ENCODE measurements at places on chromosomes 16 and 17.

DNA sequence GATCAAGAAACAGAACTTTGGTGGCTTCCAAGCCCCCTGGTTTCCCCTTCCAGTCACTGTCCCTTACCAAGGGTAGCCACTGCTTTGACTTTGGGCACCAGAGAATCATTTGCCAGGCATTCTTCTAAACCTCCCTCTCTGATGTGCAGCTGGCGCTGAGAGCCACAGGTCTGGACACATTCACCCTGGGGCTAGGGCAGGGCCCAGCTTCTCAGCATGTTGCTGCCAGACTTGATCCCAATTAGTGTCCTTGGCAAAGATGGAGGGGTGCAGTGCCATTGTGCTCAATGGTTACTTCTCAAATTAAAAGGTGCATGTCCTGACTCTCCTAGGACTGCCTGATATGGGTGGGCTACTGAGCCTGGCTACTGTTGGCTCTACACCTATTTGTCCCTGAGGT is 7.6 kb upstream of the SLC47A2 start:
- no peak for DNase-seq

- DNase-seq = peak; percentile 62
Measured at GRCh38 chr17:4903051-4903818, at the start of gene CHRNE. Gene CHRNE (minus strand): TSS chr17:4903098. CDS start chr17:4903063, 35 bp downstream.

DNA sequence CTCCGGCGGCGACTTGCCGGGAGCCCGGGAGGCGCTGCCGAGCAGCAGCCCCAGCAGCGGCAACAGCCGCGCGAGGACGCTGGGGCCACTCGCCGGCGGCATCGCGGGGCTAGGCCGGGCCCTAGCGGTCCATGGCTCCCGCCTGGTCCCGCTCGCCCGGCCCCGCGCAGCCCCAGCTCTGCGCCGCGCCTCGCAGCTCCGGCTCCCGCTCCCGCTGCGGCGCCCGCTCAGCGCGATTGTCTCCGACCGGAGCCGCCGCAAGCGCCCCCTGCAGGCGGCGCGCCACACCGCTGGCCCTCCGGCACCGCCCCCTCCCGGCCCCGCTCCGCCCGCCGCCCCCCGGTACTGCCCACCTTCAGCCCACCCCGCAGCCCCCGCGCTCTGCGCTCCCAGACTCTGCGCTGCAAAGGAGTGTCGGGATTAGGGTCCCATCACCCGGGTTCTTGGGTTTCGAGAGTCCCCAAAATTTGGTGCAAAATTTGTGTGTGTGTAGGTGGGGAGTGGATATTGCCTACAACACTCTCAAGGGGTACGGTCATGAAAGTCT is at the start of gene FAM171A2:
TSS of gene FAM171A2 (minus strand) at position 241 of the 547 bp plus-strand sequence. CDS start at position 102, 139 bp downstream.
- no peak for DNase-seq

DNA sequence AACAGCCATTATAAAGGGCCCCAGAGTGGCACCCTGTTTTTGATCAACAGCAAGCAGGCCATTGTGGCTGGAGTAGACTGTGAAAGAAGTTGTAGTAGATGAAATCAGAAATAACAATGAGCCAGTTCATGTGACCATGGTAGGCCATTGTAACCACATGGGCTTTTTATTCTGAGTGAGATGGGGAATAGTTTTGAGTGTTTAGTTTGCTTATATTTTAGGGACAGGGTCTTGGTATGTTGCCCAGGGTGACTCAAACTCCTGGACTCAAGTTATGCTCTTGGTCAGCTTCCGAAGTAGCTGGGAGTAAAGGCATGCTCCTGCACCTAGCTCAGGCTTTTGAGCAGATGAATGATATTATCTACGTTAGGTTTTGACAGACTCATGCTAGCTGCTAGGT is 12.0 kb downstream of the CBFB start:
- no peak for DNase-seq

GRCh38 chr16:50254072-50254471 is 12.3 kb upstream of the ADCY7 start:
- no peak for DNase-seq

DNA sequence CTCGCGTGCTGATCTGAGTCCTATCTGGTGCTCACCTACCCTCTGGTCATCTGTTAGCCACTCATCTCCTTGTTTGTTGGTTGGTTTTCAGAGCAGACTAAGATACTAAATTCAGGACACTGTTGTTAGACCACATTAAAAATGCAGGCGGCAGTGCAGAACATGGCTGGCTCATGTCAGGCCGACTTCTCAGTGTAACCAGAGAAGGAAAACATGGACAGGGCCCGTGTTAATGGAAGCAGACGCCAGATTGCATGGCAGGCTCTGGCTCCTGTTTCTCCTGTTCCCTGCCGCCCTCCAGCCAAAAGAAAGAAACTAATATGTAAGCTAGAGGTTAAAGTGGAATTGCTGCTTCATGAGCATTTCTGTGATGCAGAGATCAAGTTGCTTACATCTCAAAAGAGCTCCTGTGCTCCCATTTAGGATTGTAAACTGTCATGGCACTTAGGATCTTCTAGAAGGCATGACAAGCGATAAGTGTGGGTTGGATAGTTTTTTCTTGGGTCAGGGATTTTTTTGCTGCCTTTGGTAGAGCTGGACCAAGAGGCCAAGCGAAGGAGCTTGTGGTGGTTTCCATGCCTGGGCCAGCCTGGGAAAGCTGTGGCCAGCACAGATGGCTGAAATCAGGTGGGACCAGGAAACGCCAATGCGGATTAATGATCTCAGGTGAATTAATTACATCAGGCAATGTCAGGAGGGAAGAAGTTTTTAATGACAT is 56.1 kb downstream of the YPEL2 start:
- DNase-seq = no peak

DNA sequence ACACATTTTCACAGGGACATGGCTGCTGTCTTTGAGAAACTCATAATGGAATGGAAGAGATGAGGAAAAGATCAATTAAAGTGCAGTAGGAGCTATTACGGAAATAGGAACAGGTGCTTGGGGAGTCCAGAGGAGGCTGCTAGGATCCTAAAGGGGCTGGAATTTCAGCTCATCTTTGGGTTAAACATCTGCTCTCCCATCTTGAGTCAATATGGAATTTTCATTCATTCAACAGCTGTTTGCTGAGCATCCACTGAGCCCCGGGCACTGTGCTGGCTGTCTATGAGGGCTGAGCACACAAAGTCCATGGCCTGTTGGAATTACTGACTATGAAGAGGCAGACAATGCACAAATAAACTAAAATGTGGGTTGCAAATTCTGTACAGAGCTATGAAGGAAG is 47.9 kb downstream of the ASIC2 start:
- no peak for DNase-seq

DNA sequence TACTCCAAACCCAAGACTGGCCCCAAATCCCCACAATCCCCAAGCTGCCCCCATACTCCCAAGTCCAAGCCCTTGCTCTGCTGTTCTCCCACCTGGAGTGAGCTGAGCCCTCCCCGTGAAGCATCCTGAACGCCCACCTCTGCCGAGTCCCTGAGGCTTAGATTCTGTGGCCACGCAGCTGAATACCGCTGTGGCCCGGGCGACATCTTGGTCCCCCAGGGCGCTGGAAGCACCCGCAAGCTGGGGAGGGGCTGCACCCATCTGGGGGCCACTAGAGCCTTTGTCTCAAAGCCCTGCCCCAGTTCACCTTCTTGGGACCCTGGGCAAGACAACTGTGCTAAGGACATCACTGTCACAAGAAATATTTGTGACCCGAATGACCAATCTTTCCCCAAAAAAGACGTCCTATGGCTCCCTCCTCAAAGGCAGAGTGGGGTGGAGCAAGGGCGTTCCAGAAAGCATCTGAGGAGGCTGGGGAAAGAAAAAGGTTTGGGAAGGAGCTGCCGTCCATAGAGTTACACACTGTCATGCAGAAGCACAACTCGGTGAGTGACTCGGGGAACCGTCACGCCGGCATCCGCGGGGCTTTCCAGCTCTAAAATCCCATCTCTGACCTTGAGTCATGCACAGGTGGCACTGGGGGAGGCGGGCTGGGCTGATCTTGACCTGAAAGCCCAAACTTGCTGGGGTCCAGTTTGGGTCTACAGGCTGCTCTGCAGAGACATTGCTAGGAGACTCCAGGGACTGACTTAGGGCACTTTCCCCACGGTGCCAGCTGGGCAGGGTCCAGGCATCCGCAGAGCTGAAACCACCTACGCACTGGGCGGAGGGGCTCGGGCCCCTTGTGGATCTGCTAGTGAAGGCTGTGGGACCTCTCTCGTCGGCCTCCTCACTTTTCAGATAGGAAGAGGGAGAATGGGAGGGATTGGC is 6.6 kb downstream of the PTX4 start:
- DNase-seq = no peak

DNA sequence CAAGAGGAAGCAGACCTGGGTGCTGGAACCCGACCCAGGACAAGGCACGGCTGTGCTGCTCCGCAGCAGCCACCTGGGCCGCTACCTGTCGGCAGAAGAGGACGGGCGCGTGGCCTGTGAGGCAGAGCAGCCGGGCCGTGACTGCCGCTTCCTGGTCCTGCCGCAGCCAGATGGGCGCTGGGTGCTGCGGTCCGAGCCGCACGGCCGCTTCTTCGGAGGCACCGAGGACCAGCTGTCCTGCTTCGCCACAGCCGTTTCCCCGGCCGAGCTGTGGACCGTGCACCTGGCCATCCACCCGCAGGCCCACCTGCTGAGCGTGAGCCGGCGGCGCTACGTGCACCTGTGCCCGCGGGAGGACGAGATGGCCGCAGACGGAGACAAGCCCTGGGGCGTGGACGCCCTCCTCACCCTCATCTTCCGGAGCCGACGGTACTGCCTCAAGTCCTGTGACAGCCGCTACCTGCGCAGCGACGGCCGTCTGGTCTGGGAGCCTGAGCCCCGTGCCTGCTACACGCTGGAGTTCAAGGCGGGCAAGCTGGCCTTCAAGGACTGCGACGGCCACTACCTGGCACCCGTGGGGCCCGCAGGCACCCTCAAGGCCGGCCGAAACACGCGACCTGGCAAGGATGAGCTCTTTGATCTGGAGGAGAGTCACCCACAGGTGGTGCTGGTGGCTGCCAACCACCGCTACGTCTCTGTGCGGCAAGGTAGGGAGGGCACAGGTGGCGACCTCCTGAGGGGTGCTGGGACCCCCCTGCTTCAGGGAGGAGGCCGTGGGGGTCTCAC is 667 bp downstream of the FSCN2 start:
- no peak for DNase-seq

- DNase-seq = no peak
Measured at GRCh38 chr17:42585353-42585752, 7.8 kb upstream of the PSMC3IP start.

GRCh38 chr16:87721622-87722585 is 43.9 kb downstream of the KLHDC4 start:
- DNase-seq = no peak

DNA sequence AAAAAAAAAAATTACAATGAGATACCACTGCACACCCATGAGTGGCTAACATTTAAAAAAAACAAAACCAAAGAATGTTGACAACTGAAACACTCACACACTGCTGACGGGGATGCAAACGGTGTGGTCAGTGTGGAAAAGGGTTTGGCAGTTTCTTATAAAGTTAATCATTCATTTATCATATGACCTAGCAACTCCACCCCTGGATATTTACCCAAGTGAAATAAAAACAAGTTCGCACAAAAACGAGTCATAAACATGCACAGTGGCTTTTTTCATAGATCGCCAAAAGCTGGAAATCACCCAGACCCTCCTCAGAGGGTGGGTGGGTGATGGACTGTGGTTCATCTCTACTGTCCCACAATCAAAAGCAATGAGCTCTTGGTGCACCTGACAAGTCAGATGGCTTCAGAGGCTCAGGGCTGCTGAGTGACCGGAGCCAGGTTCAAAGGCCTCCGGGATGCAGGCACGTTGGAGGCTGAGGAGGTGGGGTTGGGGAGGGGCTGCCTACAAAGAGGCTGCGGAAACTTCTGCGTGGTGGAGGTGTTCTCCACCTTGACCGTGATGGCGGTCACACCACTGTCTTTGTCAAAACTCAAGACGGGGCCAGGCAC is 14.2 kb downstream of the RAB40B start:
- no peak for DNase-seq

GRCh38 chr16:11586378-11586855 is 302 bp downstream of the LITAF start:
- no peak for DNase-seq

- DNase-seq = no peak
Measured at GRCh38 chr16:89051521-89052166, 42.0 kb upstream of the ACSF3 start.

- no peak for DNase-seq
Measured at GRCh38 chr16:27772093-27772825, 222.3 kb downstream of the KATNIP start.

DNA sequence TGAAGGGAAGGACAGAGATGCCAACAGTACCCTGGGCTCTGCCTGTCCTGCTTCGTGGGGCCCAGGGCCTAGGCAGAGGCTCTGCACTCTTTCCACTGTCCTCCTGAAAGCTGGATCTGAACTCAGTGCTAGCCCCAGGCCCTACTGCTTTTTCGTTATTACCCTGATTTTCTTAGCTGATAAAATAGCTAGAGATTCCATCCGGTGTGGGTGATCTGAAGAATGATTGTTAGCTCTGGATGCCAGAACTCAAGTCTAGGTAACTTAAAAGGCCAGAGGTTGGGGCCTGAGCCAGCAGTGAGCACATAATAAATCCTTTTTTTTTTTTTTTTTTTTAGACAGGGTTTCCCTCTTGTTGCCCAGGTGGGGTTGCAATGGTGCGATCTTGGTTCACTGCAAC is 1.8 kb upstream of the MYBBP1A start:
- DNase-seq = no peak

GRCh38 chr16:56245197-56245596 is 53.9 kb downstream of the GNAO1 start:
- DNase-seq = no peak

DNA sequence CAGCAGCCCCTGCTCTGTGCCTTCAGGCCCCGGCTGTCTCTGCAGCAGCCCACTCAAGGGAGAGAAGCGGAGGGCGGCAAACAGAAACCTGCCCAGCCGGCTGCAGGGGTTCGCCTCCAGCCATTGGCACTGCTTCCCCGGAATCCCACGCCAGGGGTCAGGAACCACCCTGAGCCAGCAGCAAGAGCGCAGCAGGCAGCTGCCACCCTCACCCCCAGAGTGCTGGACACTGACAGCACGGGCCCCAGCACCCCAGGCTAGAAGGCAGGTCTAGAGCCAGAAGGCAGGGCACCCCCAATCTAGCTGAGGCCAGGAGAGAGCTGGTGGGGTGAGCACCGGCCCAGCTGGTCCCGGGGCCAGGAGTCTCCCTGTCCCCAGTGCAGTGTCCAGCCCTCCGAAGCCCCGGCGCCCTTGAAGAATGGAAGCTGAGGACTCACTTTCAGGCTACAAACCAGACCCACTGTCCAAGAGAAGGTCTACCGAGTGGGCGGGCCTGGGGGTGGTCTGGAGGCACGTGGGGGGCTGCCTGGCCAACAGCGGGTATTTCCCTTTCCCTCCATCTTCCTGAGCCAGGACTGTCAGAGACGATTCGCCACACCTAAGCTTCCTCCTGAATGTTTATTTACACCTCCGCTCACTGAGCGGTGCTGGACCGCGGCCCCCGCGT is 8.4 kb downstream of the UBALD2 start:
- DNase-seq = no peak

GRCh38 chr17:1871756-1872155 is 42.0 kb downstream of the RPA1 start:
- DNase-seq = no peak

GRCh38 chr17:66462010-66462409 is 159.6 kb downstream of the PRKCA start:
- no peak for DNase-seq

DNA sequence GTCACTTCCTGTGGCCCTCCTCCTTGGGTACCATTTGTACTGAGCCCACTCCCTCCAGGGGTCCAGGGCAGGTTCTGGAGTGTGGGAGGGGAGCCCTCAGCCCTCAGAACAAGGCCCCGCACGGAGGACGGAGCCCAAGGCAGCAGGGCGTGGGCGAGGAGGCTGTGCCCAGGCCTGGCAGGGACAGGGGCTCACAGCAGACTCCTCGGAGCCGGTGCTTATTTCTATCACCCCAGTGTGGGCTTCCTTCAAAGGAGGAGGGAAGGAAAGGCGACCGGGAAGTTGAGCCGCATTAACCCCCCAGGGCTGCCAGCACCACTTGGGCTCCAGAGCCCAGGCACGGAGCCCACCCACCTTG is 54.0 kb downstream of the ABR start:
- DNase-seq = no peak
